ENCODE measurements at places on chromosomes 3 and 15. TPM values are rescaled to one million over a fixed set of nuclear protein-coding genes. Genes with fewer than 3 reads are reported as not detected.

GRCh38 chr3:115693868-115694267 lies 70.6 kb downstream of the GAP43 start:
- no peak overlapping the region for H3K27ac ChIP-seq
- no peaks in the 10 kb centered on the region for H3K27me3 ChIP-seq
- no peak for DNase-seq
- no peak overlapping the region for H3K4me3 ChIP-seq
- peaks cover 3% of the 10 kb centered on the region for H3K4me1 ChIP-seq
- no peaks in the 10 kb centered on the region for H3K36me3 ChIP-seq

DNA sequence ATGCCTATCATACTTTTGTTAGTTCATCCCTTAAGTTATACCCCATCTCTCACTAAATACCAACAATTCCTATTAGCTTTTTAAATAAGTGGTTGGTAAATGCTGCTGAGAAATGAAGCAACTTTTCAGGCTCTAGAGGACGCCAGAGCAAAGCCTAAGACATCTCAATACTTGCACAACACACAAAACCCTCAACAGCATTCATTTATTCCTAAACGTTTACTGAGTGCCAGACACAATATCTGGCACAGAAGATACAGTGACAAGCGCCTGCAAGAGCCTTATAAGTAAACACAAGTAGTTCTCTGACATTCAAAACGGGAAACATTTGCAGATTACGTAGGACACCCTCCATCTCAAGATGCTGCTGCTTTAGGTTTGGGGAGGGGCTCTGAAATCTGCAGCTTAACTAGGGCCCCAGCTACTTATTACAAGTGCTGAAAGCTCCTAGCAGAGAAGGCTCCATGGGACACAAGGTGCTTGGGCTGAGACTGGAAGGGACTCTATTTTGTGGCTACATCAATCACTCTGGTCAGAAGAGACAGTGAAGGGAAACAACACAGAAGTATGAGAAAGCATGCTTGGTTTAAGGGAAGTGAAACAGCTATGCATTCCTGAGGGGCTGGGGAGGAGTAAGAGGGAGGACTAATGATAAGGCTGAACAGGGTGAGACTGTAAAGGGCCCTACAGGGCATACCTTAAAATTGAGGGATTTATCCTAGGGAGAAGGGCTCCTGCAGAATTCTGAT lies 311.3 kb downstream of the PLCL2 start:
- no peak overlapping the region for H3K4me3 ChIP-seq
- H3K27ac ChIP-seq, result no peak overlapping the region

Gene TMC3
- not detected for polyA plus RNA-seq

DNA sequence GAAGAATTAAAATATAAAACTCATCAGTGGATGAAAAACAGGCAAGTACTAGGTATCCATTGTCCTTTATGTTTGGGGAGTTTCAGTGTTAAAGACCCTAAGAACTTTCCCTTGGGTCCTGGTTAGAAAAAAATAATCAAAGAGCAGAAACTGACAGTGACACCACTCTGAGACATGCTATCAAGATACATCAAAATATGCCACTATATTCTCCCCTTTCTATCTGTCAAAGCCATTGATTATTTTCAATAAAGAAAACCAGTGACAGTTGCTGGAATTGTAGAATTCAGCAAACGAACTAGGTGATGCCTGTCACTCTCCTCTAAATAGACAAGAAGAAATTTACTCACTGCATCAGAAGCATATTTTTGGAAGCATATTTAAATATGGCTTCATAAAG lies 496.7 kb upstream of the CFAP20DC start:
- no peaks in the 10 kb centered on the region for H3K4me1 ChIP-seq
- no peak overlapping the region for H3K27ac ChIP-seq
- H3K27me3 ChIP-seq, result no peaks in the 10 kb centered on the region
- DNase-seq, result no peak

- H3K4me1 ChIP-seq, result no peaks in the 10 kb centered on the region
- no peak for DNase-seq
- no peaks in the 10 kb centered on the region for H3K27me3 ChIP-seq
- no peak overlapping the region for H3K4me3 ChIP-seq
- no peak overlapping the region for H3K27ac ChIP-seq
- no peaks in the 10 kb centered on the region for H3K36me3 ChIP-seq
Measured at GRCh38 chr3:42288385-42288784, 22.4 kb upstream of the CCK start.

Gene MYNN
- polyA plus RNA-seq, result 3.6 TPM
